ENCODE measurements at places on chromosomes 1 and 21.

- DNase-seq, result no peak
These were observed 105.9 kb downstream of the KCNN3 start for GRCh38 chr1:154764181-154764580.

DNA sequence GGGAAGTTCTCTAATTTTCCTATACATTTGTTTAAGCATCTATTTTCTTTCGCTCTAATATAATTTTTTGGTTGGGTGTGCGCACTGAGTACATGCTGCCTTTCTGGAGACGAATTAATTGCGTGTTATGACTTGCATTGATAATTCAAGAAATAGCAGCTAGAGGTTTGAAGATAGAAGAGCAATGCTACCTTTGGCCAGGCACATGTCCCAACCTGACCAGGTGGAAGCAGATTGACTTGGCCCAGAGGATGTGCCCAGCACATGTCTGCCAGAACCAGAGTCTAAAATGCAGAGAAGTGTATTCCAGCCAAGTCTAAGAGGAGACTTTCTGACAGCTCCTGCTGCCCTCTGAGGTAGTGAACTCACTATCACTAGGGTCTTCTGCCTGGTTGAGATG is 114.3 kb downstream of the SLC35F3 start:
- DNase-seq, result no peak

- DNase-seq, result no peak
These were observed 4.3 kb downstream of the GAS5 start for GRCh38 chr1:173863224-173864161.

DNA sequence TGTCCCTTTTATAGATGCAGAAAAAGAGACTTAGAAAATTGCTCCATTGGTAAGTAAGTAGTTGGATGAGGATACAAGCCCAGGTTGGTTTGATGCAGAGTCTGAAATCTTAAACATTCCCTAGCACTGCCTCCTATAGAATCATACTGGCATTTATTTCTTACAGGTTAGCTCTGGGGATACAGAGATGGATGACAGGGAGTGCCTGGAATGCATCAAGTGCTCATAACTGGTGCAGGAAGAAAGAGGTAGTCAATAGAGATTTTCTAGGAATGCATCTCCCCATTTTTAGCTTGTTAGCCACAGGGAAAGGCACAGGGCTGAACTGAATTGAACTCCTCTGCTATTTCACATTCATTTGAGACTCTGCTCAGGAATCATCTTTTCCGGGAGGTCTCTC is 269.0 kb upstream of the USP24 start:
- DNase-seq, result no peak

DNA sequence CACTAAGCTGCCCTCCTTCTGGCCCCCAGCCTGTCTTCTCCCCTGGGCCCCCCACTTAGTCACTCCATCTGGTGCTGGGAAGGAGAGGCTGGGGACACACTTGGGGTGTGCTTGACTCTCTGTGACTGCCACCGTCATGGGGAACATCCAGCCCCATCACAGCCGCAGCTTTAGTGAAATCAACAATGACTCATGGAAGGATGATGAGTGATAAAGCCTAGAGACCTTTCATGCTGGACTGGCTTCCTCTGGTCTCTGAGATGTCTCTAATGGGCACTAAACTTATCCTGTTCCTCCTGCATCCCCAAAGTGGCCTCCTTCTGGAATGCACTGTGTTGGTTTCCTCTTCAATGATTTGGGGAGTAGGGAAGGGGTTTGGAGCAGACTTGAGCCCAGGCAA is 172.9 kb downstream of the GRIK3 start:
- DNase-seq, result no peak

DNA sequence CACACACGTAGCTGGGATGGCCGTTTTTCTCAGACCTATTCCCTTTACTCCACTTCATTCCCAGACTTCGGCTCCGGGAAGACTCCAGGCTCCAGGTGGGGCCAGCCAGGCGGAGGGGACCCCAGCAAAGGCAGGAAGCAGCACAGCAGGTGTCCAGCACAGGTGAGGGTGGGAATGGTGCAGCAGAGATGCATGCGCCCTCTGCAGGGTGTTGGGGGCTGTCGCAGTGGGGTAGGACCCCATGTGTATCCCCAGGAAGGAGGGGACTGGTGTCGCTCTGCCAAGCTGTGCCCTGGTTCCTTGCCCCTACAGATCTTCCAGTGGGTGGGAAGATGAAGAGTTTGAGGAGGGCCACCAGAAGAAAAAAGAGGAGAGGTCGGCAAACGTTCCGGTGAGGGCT is 5.3 kb downstream of the TTC24 start:
- DNase-seq, result no peak

DNA sequence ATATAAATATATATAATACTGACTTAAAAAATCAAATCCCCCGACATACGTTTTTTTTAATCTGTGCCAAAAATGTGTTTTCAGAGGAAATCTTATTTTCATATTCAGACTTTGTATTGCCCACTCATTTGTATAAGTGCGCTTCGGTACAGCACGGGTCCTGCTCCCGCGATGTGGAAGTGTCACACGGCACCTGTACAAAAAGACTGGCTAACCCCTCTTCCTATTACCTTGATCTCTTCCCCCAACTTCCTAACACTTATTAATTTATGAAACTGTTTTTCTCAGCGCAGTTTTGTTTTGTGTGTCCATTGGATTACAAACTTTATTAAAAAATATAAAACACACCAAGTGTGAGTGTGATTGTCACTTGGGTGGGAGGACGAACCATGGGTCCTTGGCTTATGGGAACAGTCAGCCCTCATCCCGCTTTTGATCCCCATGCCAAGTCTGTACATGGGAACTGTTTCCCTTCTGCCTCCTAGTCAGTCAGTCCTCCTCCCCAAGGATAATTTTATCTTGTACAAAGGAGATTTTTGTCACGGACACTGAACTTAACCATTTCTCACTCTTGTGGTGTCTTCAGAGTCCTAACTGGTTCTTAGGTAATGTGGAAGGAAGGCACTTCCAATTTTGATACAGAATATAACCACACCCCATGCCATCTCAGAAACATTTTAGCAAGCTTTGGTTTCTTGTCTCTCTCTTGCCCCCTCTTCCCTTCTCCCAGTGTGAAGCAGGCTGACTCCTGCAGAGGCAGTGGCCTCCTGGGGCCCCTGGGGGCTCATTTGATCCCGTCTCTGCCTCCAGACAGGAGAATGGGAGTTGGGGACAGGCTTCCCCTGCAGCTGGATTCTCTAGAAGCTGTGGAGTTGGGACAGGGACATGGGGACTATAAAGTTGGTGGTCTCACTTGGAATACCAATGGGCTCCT is 35.5 kb downstream of the ZBTB17 start:
- no peak for DNase-seq

DNA sequence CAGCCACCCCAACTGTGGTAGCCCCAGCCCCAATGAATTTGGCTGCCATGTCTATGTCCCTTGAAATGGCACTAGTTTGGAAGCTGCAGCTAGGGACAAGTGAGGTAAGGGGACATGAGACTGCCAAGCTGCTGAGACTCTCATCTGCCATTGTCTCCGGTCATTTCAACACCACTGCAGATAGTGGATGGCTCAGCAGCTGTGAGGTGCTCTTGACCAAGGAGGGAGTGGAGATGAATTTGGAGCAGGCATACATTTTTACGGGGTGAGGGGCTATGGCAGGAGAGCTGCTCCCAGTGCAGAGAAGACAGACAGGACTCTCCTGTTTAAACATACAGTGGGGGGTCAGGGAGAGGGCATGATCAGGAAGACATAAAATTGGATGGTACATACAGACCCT is 315.5 kb upstream of the CAMK1G start:
- DNase-seq, result no peak

DNA sequence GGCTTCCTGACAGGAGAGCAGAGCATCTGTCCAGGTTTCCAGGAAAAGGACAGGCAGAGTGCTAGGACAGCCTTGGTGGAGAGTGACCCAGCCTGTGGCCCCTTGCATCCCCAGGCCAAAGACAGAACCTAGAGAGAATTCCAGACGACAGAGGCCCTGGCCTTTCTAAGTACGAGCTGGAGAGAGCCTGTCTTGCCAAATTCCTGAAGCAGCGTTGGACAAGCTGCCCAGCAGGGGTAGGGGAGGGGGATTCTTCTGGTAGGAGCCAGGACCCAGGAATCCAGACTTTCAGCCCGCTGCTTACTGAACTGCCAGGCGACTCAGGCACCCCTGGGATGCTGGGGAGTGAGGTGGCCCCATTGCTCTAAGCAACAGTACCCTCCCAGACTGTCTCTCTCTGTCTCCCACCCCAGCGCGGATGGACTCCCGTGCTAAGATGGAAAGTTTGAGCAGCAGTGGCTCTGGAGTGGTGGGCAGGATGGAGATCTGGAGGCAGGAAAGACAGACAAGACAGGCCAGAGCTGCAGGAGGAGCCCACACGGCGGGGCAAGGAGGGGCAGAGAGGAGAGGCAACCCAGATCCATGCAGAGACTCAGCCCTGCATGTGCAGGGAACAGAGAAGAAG is 8.8 kb upstream of the PEAR1 start:
- no peak for DNase-seq

DNA sequence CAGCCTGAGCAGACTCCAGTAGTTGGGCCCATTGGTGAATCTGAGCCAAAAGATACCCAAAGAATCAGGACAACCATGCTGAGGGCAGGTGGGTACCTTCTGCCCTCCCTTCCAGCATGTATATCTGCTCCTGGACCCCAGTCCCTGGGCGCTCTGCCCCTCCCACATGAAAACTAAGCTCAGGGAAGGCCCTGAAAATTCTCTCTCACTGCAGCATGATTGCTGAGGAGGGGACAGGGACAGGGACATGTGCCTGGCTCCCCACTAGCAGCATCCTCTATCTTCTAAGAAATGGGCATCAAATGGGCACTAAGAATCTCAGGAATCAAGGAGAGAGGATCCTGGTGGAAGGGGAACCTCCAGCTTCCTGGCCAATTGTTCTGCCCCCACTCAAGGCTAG is 446.0 kb downstream of the MATN1 start:
- no peak for DNase-seq

DNA sequence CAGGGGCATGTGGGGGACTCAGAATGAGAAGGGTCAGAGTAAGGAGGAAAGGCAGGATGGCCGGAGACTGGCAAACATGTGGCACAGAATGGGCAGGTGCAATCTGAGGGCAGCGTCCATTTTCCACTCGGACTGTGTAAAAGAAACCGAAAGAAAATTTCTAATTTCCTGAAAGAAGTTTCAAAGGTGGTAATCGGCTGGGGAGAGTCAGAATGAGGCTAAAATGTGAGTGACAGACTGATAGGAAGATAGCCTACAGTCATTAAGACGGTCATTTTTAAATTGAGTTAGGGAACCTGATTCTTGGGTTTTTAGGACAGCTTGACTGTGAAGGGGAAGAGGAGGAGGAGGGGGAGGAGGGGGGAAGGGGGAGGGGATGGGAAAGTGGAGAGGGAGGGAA is 23.6 kb downstream of the COA6 start:
- DNase-seq, result no peak

GRCh38 chr1:22123071-22123390 is 19.9 kb downstream of the WNT4 start:
- no peak for DNase-seq

DNA sequence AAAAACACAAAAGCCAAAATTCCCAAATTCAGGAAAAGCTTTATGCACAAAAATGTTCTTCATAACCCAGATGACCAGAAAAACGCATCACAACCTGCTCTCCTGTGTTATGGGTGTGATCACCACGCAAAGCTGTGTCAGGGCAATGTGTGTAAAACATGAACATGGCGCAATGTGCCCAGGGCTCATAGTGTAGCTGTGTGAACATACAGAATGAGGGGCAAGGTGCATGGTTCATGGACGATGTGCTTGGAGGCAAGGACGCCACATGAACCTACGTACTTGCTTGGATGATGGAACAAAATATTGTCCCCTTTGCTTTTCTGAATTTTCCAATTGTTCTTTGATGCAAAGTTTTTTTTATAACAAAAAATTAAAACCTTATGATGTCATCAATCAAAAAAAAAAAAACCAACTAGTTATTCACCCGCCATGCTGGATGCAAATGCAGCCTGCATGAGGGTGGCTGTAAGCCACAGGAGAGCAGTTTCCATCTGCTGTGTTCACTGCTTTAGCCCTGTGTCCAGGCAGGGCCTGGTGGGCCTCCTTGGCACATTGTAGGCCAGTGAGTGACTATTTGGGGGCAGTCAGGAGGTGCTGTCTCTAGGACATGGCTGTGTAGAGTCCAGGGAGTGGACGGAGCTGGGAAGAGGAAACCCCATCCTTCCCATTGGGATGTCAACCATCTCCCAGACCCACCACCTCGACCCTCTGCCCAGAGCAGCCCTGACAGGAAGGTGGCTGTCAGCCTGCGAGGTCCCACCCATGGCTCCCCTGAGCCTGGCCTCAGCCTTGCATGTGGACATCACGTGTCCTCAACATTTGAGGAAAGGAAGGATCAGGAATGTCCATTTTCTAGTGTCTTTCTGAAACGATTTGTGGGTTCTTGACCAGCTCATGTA is 13.6 kb downstream of the KRTAP10-1 start:
- DNase-seq, result no peak

DNA sequence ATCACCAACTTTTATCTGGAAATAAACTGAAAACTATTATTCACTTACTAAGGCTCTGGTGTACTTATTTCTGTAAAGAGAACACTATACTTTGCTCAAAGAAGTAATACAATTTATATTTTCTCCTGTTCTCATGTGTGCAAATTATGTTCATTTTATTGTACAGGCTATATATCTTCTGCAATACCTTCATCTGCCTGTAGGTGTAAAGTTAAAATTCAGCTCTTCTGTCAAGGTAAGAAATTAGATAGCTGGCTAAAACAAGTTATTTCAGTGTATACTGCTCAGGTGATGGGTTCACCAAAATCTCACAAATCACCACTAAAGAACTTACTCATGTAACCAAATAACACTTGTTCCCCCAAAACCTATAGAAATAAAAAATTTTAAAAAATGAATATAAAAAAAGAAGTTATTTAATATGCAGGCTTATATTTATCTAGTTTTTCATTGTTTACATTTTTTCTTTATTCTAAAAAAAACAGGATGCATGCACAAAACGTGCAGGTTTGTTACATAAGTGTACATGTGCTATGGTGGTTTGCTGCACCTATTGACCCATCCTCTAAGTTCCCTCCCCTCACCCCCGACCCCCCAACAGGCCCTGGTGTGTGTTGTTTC is 81.5 kb downstream of the PTGER3 start:
- DNase-seq, result no peak

- no peak for DNase-seq
These were observed 105.6 kb downstream of the LRRC7 start for GRCh38 chr1:69673321-69673720.

- DNase-seq, result no peak
These were observed 14.9 kb upstream of the IFNLR1 start for GRCh38 chr1:24201941-24202440.

Data from GM12864 (cell line).